Stimulated activated CD4-positive, alpha-beta T cell treated with anti-CD3 and anti-CD28 coated beads, Interleukin-1b, Interleukin-23, amount 100 ng/mL, for 48 hours (primary cell): ENCODE measurements at places on chromosomes 4 and X.

DNA sequence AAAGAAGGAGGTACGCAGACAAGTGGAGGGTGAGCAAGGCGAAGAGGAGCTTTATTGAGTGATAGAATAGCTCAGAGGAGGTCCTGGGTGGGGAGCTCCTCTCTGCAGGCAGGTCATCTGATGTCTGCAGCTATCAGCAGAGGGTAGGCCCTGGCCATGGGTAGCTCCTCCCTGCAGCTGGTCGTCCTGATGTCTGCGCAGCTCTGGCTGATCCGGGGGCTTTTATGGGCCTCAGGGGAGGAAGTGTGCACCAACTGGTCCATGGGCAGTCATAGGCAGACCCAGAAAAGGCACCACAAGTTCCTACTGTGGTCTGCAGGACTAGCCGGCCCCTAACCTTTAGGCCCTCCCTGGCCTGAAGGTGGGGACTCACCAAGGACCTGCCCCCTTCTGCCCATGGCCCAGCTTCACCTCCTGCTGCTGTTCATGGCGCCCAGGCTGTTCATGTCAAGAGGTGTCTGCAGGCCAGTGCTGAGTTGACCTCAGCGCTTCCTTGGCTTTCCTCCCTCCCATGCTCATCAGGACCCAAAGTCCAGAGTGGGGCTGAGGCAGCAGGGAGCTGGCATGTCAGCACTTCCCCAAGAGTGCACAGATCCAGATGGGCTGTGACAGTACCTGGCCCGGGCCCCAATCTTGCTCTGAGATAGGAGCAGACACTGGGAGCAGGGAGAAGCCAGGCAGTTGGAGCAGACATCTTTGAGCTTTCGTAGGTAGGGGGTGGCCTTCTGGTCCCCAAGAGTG is 46.1 kb downstream of the ARAP2 start:
- DNase-seq = no peak

DNA sequence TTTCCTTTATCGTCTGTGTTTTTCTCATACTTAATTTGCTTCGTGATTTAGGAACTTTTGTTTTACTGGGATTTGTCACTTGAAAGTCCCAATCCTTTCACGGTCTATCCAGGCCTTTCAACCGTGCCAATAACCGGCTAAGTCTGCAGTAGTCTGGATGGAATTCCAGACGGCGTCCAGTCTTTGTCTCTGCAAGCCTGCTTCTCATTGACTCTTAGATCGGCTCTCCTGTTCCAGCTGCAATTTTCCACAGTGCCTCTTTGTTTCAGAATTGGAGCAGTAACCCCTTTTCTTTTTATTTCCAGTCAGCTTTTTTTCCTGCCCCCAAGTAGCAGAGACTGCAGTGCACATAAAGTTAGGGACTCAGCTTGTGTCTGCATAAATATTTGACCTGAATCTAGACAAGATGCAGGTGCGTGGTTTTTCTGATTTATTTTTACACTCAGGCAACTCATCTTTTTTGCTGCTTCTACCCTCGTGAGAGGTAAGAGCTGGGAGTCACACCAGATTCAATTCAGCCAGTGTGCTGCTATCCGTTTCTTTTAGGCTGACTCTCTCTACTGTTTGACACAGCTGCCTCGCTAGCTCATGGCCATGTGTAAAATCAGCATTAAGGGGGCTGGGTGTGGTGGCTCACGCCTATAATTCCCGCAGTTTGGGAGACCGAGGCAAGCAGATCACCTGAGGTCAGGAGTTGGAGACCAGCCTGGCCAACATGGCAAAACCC is 37.4 kb upstream of the DHRSX start:
- no peak for DNase-seq

- DNase-seq = no peak
Measured at GRCh38 chr4:71126719-71127118, 133.3 kb downstream of the DCK start.

GRCh38 chrX:28649541-28649940 is 62.3 kb downstream of the IL1RAPL1 start:
- no peak for DNase-seq

- no peak for DNase-seq
Measured at GRCh38 chr4:47639531-47639930, 154.5 kb downstream of the ATP10D start.

GRCh38 chr4:147006229-147006628 is 60.6 kb upstream of the TTC29 start:
- no peak for DNase-seq

DNA sequence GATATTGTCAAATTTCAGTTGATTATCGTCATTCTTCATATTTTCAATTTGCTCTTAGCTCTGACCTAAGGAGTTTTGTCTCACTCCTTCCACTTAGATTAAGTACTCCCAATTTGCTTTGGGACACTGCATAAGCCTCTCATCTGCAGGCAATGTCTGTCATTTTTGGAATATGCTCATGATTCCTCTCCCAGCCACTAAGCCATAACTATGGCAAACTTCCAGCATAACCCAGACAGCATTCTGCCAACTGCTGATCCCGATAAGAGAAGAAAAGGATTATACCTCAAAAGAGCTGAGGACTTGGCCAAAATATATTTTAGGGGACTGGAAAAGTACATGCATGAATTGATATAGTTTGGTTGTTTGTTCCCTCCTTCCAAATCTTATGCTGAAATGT is 444.4 kb downstream of the GABRG1 start:
- no peak for DNase-seq

DNA sequence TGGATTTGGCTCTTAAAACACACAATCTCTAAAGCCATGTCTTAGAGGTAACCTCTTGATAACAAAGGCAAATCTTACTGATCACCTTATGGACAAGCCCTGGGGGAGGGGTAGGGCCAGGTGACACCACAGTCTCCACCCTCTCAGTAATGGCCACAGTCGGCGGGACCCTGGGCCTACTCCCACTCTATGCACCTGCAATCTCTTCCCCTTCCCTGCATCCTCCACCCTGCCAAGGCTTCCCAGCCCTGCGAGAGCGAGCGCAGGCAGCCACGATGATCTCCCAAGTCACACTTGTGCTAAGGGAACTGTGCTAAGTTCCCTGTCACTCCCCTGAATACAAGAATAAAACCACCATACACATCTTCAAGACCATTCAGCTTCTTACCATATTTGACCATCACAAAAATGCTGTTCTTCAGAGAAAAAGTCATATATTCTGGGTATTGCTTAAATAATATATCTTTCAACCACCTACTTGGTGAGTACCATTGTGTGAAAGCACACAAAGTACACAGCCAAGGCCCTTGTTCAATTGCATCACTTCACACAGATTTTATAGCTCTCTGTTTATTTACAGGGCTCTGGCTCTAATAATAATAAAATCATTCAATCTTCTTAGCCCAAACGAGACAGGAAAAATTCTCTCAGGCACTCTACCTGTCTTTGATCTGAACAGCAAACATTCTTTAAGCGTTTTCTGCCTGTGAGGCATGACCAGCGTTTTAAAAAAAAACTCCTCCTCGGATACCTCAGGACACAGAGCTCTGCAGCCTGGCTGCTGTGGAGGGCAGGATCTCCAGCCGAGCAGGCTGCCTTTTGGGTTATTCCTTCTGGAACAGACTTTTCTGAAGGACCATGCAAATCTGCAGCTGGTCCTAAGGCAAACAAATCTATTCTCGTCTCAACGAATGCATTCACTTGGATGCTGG is 115.7 kb upstream of the MAP3K15 start:
- DNase-seq = no peak
